D341Med (cell line): ENCODE measurements at places on chromosomes 7 and 10.
A peak's percentile ranks its signal among the peaks of the same experiment; 100 is the strongest.

DNA sequence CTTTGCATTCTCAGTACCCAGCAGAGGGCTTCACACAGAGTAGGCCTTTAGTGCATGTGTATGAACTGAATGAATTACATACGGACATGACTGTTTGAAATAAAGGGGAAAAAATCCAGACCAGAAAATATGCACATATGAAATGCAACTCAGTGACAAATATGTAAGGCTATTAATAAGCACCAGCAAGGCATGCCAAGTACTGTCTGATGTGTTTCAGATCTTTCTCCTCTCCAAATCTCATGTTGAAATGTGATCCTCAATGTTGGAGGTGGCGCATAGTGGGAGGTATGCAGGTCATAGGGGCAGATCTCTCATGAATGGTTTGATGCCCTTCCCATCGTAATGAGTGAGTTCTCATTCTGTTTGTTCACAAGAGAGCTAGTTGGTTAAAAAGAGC lies 87.3 kb upstream of the TOMM7 start:
- DNase-seq: no peak

GRCh38 chr10:112365451-112365850 lies 8.5 kb upstream of the ACSL5 start:
- DNase-seq: no peak

- DNase-seq: no peak
Measured at GRCh38 chr7:601595-602340, 82.1 kb upstream of the PDGFA start.

DNA sequence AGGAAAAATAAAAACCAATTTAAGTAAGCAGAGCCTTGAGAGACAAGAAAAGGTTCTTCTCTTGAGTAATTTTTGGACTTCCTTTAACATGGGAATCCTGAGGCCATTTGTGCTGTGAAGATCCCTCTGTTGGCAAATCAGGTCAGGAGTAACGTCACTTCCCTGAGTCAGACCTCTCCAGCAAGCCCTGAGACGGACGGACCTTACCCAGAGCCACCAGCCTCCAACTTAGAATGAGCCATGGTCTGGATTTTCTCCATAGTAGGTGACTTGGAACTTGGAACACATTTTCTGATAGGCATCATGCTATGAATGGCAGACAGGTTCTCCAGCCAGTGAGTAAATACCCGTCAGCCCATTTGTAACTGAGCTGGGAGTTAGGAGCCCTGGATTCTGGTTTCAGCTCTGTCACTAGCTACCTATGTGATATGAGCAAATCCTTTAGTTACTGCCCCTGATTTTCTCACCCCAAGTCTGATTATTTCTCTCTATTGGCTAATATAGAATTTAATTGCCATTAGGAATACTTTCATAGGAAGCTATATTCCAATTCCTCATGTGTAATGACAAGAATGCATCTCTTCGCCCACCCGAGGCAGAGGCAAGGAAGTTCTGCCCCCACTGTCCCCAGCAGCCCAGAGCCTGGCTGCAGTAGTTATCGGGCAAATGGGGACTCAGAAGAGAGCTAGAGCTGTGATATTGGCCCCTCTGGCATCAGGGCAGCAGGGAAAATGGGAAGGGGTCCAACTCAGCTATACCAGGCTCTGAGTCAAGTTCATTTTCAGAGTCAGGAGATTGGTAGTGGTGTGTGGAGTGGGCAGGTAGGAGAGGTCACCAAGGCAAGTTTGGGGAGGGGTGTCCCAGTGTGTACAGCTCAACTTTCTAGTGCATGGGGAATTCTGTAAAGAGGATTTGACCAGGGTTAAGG lies 153.7 kb upstream of the AGK start:
- DNase-seq: no peak

GRCh38 chr7:104973227-104973626 lies 40.8 kb upstream of the KMT2E start:
- no peak for DNase-seq

DNA sequence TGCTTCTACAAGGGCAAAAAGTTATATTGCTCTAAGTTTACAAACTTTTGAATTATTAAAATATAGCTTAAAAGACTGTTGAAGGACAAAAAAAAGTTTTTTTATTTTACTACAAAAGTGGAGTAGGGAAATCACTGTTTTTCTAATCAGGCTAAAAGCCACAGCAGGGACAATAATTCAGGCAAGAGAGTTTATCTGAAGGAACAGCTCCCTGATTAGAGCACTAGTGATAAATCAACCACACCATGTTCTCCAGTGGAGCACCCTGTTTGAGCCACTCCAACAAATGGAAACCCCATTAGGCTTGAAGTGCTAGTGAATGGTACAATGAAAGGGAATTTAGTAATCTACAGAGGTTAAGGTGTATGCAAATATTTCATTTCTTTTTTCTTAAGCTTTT lies 357.1 kb downstream of the SEMA3D start:
- DNase-seq: no peak

DNA sequence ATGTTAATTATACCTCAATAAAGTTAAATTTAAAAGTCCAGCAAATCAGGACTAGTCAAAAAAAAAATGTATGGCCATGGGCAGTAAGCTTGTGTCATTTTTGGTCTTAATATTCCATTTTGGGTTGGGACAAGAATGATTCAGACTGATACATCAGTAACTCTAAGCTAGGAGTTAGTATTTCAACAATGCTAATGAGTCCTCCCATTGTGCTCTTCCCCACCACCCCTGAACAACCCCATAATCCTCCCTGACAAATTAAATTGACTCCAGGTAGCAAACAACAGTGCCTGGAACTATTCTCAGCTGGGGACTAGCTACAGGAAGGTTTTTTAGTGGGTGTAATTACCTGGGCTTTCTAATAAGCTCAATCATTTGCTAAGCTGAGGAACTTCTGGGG lies 30.7 kb upstream of the KCNIP2 start:
- DNase-seq: no peak

DNA sequence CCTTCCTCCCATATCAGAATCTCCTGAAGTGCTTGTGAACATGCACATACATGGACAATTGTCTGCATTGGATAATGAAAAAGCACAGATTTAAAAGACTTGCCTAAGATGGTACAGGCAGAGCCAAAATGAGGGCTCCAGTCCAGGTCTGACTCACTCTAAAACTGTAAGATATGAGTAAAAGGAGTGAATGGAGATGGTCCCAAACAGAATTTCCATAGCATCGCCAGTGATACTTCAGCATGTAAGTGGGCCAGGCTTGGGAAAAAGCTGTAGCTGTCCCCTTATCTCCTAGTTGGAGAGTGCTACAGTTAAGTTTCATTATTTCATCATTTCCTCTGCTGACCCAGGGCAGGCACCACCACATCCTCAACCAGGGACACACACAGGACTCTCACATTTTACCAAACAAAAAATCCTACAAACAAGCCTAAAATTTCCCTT lies 26.4 kb upstream of the IL6 start:
- DNase-seq: no peak

GRCh38 chr7:120743128-120743527 lies 114.8 kb downstream of the TSPAN12 start:
- DNase-seq: no peak

DNA sequence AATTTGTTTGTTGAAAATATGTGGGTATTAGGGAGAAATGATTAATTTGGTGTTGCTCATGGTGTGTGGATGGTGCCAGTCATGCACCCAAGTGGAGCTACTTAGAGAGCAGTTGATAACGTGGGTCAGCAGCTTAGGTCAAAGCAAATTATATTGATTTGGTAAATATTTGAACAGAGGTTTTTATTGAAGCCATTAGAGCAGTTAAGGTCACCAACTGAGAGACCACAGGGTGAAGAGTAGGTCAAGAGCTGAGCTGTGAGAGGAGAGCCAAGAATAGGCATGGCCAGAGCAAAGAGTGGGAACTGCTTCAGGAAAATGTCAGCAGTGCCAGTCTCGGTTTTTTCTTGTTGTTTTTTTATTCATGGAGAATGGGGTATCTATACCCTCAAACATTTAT lies 97.9 kb downstream of the TMEM168 start:
- no peak for DNase-seq

- DNase-seq: no peak
Measured at GRCh38 chr7:137343281-137343841, at the start of gene PTN. Gene PTN (minus strand): TSS chr7:137343733. CDS start chr7:137254973, 88,760 bp downstream.

DNA sequence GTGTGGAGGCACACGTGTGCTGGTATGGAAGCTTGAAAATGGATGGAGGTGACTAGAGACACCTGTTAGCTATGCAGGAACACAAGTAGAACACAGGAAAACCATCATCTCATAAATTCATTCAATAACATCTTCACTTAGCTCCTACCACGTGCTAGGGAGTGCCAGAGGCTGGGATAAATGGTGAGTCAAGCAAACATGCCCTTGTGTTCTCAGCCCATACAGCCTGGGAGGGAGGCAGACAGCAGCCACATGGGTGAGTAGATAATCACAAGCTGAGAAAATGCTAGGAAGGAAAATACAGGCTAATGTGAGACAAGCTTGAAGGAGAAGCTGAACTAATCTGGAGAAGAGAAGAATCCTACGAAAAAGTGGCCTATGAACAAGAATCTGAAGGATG lies 468.0 kb upstream of the ZMIZ1 start:
- DNase-seq: no peak

- DNase-seq: peak; percentile 28
Measured at GRCh38 chr7:27784399-27785053, 44.6 kb downstream of the TAX1BP1 start.

DNA sequence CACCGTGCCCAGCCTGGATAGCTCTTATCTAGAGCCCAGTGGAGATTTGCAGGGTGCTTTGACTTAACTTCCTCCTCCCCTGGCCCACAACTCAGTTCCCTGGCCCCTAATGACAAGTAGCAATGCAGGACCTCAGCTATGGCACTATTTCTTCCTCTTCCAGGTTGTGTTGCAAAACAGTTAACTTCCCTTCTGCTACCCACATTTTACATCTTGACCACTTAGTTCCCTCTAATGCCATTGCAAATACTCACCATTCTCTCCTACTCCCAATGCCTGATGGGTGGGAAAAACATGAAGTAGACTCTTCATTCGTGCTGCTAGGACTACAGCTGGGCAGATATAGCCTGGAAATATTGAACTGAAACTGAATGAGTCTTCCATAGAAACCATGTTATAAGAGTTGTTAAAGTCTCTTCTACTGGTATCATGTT lies 39.1 kb upstream of the FGL2 start:
- no peak for DNase-seq

DNA sequence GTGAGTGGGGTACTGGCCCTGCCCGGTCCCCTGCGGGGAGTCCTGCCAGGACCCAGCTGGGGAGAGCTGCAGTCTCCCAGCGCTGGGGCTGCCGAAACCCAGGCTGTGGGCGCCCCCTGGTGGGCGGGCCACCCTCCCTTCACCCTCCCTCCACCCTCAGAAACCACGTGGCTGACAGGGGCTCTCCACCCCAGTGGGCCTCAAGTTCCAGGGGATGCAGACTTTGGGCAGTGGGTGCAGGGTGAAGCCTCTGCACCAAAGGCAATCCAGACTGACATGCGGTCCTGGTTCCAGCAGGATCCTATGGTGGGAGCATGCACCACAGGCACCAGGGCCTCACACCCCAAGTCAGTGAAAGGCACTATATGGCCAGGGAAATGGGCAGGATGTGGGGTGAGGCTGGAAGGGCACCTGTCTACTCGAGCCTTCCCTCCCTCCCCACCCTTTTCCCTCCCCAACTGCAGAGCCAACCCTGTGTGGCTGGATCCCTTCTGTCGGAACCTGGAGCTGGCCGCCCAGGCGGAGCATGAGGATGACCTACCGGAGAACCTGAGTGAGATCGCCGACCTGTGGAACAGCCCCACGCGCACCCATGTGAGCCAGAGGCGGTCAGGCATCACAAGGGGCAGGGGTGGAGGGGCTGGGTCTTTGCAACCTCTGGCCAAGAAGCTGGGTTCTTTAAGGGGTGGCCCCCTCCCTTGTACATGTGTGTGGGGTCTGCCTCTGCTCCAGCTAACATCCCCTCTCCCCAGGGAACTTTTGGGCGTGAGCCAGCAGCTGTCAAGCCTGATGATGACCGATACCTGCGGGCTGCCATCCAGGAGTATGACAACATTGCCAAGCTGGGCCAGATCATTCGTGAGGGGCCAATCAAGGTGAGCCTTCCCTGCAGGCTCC lies 38.8 kb downstream of the PSAP start:
- DNase-seq: peak; percentile 80

GRCh38 chr7:135291809-135292253 lies 58.2 kb downstream of the STRA8 start:
- no peak for DNase-seq
